Endodermal cell (in vitro differentiated cells): ENCODE measurements at places on chromosomes 7 and 10. TPM values are rescaled to one million over a fixed set of nuclear protein-coding genes. Genes with fewer than 3 reads are reported as not detected.

- peak; percentile 84 for DNase-seq
These were observed 339.9 kb upstream of the PODXL start for GRCh38 chr7:131896165-131896863.

DNA sequence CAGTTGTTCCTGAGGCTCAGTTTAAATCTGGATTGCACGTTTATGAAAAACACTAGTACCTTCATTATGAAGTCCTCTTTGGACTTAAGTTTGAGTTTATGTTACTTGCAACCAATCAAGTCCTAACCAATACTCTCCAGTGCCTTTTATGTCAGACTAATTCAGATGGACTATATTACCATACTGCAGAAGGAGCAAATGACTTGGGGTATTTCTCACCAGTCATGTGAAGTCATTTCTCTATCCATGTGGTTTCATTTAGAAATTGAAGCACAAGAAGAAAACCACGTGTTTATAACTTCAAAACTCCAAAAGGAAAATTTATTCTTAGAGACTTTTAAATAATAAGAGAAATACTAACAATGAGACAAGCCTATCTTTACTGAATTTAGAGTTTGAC is 201.6 kb downstream of the MBL2 start:
- DNase-seq, result no peak

The ATOH7 gene
- 0.46 to 1.5 TPM (median 0.67 TPM) in 3 replicates for total RNA-seq

DNA sequence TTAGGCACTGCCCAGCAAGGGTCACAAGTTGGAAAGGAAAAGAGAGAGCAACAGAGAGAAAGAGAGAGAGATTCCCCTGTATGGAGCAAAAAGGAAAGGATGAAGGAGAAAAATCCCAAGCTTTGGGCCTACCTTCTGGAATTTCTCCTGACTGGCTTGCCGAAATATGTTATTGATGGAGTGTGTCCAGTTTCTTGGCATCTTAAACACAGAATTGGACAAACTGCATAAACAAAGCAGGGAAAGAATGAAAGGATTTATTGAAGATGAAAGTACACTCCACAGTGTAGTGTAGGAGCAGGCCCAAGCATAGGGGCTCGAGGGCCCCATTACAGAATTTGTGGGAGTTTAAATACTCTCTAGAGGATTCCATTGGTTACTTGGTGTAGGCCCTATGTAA is 627.8 kb upstream of the CNTNAP2 start:
- DNase-seq, result no peak

DNA sequence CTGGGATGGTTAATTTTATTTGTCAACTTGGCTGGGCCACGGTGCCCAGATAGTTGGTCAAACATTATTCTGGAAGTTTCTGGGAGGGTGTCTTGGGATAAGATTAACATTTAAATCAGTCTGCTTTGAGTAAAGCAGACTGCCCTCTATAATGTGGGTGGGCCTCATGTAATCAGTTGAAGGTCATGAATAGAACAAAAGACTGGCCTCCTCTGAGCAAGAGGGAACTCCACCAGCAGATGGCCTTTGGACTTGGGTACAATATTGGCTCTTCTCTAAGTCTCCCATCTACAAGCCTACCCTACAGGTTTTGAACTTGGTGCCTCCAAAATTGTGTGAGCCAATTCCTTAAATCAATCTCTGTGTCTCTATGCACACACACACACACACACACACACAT is 61.8 kb downstream of the PLXNA4 start:
- DNase-seq, result no peak

- DNase-seq, result no peak
These were observed 21.5 kb downstream of the ZMIZ1 start for GRCh38 chr10:79090134-79090803.

DNA sequence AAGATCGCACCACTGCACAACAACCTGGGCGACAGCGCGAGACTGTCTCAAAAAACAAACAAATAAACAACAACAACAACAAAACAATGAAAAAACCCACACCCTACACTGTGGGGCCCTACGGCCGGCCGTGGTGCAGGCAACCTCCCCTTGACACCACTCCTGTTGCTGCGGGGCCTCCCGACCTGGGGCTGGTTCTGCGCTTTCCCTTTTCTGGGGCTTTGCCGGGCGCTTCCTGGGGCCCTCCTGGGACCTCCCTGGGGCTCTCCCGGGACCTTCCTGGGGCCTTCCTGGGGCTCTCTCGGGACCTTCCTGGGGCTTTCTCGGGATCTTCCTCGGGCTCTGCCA is 46.6 kb downstream of the INSIG1 start:
- DNase-seq, result peak; percentile 64

GRCh38 chr7:148753224-148753623 is 54.5 kb downstream of the CUL1 start:
- DNase-seq, result no peak

The ASZ1 gene
- not detected in 3 replicates for total RNA-seq

The MSS51 gene
- 2.5 and 4.0 TPM in 2 replicates for total RNA-seq

The NACAD gene
- 6.7 and 7.6 TPM in 2 replicates for total RNA-seq

The SLC18A3 gene
- total RNA-seq, result not detected in 2 replicates

- peak; percentile 44 for DNase-seq
These were observed 95.6 kb downstream of the GPR26 start for GRCh38 chr10:123761666-123762230.

DNA sequence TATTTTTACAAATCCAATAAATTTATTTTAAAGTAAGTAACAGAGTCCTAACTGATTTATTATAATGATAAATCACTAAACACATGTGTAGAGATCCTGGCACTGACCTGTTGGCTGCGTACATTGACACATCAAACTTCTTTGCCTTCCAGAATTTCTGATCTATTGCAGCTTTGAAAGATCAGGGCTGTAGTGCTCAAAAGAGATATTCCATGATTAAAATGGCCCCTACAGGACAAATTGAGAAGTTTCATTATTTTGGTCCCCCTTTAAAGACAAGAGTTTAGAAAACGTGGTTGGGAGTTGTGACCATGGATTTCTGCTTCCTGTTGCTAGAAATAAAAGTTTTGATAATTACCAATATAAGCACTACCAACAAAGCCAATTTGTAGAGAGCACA is 87.7 kb upstream of the PDK4 start:
- DNase-seq, result no peak

The ITPRID1 gene
- total RNA-seq, result 19.5 and 21.8 TPM in 2 replicates

- DNase-seq, result peak; percentile 45
These were observed 18.1 kb downstream of the UBE2D4 start for GRCh38 chr7:43944286-43944685.

DNA sequence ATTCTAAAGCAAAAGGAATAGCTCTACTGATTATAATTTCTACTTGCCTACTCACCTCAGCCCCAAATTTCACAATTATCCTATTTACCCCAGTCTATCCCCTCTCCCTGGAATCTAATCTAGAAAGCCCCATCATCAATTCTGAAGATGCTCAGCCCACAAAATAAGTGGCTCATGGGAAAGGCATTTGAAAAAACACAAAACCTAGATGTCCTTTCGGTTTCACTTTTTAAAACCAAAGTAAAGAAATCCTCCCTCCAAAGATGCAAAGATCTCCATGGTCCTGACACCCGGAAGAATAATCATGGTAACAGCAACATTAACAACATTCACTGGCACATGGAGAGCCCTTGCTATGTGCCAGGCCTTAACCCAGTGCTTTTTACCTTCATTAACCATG is 224.8 kb downstream of the FGFR2 start:
- DNase-seq, result no peak

The TCAF2 gene
- total RNA-seq, result 0.11 TPM in 1 of 2 replicates, not detected in the other

DNA sequence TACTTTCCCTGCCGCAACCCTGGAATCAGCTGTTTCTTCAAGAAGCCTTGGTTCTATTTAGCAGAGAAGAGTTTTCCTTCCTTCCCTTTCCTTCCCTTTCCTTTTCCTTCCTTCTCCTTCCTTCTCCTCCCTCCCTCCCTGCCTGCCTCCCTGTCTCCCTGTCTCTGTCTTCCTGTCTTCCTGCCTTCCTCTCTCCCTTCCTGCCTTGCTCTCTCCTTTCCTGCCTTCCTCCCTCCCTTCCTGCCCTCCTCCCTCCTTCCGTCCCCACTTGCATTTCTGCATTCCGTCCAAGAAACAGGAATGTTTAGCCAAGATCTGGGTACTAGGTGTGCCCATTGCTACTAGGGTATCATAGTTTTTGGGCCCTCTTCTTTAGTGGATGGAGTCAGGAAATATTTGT is 21.9 kb downstream of the SND1 start:
- peak; percentile 49 for DNase-seq

DNA sequence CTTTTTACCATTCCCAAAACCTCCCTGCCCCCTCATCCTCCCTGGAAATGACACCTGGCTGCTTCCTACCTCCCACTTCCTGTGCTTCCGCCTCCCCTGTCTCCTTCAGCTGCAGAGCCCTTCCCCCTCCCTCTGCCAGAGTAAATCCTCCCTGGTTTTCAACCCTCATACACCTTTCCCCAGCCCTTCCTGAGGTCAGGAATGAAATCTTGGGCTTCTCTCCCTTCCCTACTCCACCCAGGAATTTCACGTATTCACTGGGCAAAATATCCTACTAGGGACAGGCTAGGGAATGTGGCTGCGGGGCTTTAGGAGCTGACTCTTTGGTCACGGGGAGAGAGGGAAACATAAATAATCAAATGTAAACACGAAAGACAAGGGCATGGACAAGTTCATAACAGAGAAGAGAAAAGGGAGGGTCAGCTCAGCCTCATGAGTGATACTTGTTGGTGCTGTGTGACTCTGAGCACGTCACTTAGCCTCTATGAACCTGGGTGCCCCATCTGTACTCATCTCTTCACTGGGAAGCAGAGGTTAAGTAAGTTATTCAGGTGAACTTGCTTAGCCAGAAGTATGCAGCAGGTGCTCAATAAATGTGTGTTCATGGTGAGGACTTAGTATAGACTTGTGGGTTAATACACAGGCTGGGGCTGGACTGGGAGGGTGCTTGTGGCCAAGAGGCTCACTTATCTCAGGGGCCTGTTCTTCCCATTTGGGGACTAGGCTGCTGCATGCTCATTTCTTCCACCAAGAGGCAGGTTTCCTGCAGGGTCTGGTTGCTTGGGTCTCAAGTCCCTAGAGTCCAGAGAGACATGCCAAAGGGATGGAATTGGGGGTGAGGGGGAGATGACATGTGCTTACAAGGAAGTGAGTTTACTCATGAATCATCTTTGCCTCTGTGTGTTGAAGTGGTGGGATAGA is 10.0 kb upstream of the DUSP5 start:
- peak; percentile 82 for DNase-seq

GRCh38 chr10:48235501-48235900 is 39.0 kb downstream of the FRMPD2 start:
- no peak for DNase-seq

GRCh38 chr7:158378978-158379377 is 208.6 kb downstream of the PTPRN2 start:
- no peak for DNase-seq

DNA sequence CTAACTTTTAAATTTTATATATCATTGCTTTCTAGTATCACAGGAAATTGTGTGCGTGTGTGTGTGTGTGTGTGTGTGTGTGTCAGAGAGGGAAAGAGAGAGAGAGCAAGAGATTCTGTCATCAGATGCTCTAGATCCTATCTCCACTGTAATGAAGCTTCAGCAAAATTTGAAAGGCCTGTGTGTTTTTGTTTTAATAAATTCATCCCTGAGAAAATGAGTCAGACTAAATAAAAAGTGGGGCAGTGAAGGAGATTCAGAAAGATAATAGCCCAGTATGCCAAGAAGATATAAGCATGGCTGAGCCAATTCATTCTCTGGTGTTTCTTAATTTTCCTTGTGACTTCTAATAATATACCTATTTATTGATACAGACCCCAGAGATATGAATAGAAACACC is 184.2 kb upstream of the TMEM196 start:
- no peak for DNase-seq

The WNT8B gene
- not detected in 3 replicates for total RNA-seq

The CPA1 gene
- not detected in 2 replicates for total RNA-seq

DNA sequence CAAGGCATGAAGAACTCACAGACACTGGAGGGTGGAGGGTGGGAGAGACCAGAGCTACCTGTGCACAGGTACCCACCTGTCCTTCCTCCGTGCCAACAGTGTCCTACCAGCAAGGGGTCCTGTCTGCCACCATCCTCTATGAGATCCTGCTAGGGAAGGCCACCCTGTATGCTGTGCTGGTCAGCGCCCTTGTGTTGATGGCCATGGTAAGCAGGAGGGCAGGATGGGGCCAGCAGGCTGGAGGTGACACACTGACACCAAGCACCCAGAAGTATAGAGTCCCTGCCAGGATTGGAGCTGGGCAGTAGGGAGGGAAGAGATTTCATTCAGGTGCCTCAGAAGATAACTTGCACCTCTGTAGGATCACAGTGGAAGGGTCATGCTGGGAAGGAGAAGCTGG is 21.8 kb downstream of the PRSS2 start:
- no peak for DNase-seq
